ENCODE measurements at places on chromosomes 1 and 21.

DNA sequence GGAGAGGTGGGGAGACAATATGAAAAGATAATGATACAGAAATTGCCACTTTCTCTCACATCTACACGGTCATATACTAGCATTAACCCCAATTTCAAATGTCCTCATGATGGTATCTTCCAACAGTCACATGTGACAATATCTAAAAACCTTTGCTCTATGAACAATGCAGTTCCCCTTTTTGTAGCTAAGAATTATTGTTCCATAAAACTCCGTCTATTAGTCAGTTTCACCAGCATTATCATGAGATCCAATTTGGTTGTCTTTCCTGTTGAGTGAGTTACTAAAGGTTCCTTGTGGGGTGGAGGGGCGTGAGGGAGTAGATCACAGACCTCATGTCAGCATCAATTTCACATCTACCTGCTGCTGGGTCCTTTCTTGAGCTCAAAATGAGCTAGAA lies 1.7 kb downstream of the TIAM1 start:
- no peak for DNase-seq

DNA sequence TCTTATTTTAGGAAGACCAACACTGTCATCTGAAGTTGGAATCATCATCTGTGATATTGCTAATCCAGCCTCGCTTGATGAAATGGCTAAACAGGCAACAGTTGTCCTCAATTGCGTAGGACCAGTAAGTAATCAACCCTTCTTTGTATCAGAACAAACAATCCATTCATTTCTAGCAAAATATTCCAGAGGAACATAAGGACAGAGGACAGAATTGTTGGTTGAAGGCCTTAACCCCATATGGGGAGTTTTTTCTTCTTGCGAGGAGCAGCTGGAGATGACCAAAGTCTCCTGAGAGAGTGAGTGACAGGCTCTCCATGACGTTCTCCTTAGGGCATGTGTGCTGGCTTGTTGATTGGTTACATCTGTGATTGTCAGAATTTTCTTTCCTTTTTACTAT lies 2.7 kb downstream of the SCCPDH start:
- DNase-seq, result no peak

DNA sequence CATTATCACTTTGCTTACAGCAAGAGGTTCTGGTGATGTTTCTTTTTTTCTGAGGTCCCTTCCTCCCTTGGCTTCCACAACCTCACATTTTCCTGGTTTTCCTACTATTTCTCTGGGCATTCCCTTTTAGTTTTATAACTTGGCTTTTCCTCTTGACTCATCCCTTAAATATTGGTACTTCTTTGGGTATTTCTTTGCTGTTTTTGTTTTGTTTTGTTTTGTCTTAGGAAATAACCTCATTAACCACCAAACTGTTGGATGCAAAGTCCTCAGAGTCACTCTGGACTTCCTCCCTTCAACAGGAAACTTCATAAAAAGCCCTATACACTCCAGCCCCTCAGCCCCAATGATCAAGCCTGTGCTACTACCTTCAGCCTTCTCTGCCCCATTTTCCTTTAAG lies 211.1 kb downstream of the DUSP10 start:
- no peak for DNase-seq

- DNase-seq, result no peak
These were observed 12.6 kb downstream of the PIGP start for GRCh38 chr21:37060296-37060695.

GRCh38 chr1:70227439-70227838 lies 6.3 kb downstream of the SRSF11 start:
- no peak for DNase-seq
